ENCODE measurements at places on chromosomes 4 and X.

GRCh38 chr4:71841336-71841735 lies 57.5 kb upstream of the GC start:
- DNase-seq = no peak

DNA sequence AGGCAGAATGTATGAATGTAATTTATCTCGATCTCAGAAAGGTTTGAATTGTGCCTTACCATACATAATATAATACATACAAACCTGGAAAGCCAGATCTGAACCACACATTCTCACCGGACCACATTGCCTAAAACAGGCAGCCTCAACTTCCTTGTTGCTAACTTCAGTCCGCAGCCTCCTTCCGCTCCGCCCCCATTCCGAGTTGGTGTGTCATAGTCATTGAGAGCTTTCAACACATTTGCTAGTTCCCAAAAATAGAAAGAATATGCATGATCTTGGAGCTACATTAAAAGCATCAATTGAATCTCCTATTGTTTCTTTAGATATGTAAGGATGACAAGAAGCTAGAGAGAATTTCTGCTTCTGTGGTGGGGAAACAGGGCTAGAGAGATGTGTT lies 127.2 kb downstream of the ARHGEF9 start:
- DNase-seq = no peak

- DNase-seq = no peak
Measured at GRCh38 chrX:155070038-155070437, 898 bp downstream of the CMC4 start.

DNA sequence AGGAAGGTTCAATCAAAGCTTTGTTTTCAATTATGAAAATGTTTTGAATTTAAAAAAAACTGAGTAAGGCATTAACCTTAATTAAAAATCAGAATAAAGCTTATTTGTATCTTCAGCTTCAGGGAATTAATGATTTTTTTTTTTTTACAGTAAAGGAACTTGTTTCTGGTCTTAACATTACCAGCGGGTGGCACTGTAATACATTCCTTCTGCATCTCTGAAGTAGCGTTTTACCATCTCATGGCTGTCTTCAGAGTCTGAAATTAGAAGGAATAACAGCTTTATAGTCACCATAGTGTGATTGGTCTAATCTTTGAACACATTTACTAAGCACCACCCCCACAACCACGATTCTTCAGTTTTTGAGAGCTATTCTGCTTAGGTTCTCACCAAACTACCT lies 102.6 kb downstream of the IL1RAPL2 start:
- DNase-seq = peak; percentile 6

GRCh38 chr4:149723065-149723464 lies 92.6 kb downstream of the IQCM start:
- DNase-seq = no peak

- DNase-seq = no peak
Measured at GRCh38 chrX:118730500-118731247, 3.3 kb downstream of the IL13RA1 start.

- no peak for DNase-seq
Measured at GRCh38 chr4:7924163-7924562, 15.5 kb downstream of the AFAP1 start.
